NCI-H510A (cell line): ENCODE measurements at places on chromosomes 6 and 20.

GRCh38 chr6:149235130-149235561 is 82.4 kb upstream of the TAB2 start:
- DNase-seq: peak; percentile 62

- DNase-seq: no peak
These were observed 36.4 kb upstream of the FBXL4 start for GRCh38 chr6:98984121-98984520.

- no peak for DNase-seq
These were observed 546.9 kb downstream of the TFAP2B start for GRCh38 chr6:51365566-51365965.

DNA sequence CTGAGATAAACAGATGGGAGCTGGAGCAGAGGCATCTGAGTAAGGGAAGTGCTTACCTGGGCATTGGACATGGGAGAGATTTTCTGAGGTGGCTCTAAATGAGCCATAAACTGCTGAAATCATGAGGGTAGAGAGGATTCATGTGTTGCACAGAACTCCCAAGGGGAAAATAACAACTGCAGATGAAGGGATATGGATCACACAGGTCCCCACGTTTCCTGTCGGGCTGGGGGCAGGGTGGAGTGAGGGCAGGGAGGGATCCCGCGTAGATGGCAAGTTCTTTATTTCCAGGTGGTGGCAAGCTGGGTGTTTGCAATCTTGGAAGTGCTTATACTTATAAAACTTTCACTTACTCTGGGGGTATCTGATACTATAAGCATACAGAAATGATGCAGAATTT is 422.6 kb upstream of the FLRT3 start:
- no peak for DNase-seq

DNA sequence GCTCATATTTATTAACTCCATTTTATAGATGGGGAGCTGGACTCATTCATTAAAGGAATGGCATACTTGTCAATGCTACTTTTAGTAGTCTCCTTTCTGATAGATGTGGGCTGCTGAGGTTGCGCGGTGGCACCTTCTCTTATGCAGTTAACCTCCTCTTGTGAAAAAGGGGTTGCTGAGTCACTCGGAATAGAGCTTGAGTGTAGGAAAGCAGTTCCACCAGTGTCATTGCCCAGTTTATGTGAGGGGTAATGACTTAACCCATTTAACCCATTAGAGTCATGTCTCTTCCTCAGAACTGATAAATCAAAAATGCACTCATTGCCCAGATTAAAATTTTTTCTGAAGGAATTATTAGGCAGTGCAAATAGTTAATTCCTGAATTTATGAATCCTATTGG is 6.3 kb downstream of the MAPK14 start:
- DNase-seq: no peak

DNA sequence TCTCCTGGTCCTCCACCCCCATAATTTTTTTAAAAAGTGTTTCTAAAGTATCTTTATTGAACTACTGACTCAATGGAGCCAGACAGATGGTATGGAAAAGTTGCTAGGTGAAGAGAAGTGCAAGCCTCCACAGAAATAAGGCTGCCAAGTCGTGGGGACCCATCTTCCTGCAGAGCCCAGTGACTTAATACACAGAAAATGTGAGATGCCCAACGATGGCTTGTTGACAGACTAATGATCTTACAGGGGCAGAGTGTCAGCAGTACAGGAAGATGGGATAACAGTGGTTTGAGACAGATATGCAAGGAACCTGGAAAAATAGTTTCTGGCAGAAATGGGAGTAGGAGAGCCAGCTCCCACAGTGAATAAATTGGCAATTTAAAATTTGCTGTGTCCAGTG is 43.3 kb downstream of the FYN start:
- no peak for DNase-seq

GRCh38 chr6:96683819-96684528 is 121.0 kb downstream of the FHL5 start:
- no peak for DNase-seq

GRCh38 chr6:79985128-79985527 is 19.3 kb upstream of the TTK start:
- no peak for DNase-seq

GRCh38 chr20:55174635-55175034 is 699.2 kb downstream of the DOK5 start:
- no peak for DNase-seq
